Head of caudate nucleus (tissue), 42 donors: ENCODE measurements at places on chromosomes 4 and X.

DNA sequence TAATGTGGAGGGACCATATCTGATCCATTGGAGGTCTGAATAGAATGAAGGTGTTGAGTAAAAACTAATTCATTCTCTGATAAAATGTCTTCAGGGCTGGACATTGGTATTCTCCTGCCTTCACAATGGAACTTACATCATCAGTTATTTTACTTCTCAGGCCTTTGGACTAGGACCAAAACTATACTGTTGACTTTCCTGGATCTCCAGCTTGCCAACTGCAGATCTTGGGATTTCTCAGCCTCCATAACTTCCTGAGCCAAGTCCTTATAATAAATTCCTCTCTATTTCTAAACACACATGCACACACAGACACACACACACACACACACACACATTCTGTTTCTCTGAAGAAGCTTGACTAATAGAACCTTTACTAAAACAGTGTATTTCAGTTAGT, 1858.6 kb upstream of the ADGRL3 start:
- no peak for DNase-seq

DNA sequence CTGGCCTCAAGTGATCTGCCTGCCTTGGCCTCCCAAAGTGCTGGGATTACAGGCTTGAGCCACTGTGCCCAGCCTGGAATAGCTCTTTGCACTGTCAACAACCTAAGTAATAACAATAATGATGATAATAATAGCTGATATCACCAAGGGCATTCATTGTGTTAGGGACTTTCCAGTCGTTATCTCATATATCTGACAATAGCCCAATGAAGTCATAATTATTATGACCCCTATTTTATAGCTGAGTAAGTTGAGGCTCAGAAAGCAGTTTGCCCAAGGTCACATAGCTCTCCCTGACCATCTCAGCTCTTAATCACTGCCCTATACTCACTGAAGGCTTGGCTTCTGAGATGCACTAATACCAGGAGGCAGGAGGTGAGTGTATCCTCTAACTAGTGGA, 18.7 kb upstream of the MAP7D3 start:
- DNase-seq: no peak

- no peak for DNase-seq
Measured at GRCh38 chrX:8629871-8630270, 102.1 kb downstream of the ANOS1 start.

DNA sequence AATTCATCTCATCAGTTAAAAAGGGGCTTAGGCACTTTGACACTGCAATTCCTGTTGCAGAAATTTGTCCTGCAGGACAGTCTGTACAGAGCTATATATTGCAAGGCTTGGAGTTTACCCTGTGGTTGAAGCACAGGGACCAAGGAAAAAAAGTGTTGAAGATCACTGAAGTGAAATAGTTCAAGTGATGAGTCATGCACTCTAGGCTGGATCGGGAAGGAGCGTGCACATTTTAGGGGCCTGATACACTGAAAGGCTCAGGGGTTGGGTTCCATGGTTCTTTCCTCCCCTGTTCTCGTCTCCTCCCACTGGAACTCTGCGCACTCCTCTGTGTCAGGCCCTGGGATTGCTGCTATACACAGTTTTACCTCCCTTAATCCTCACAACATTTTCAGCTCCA, 104.9 kb upstream of the ARMCX2 start:
- DNase-seq: no peak

DNA sequence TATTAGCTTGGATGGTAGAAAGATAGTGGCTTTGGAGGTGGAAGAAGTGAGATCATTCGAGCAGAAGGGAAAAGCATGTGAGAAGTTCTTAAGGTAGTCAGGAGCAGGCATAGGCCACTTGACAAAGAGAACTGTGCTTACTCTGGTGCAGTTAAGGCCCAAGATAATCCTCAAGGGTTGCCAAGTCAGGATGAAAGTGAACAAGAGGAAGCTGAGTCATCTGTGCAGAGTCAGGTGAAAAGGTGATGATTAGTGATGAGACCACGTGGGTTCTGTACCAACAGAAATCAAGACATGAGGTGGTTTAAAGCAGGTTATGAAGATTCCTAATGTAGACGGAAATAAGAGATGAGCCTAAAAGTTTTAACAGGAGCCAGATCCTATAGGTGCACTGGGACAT, 369.8 kb downstream of the DTHD1 start:
- DNase-seq: no peak

DNA sequence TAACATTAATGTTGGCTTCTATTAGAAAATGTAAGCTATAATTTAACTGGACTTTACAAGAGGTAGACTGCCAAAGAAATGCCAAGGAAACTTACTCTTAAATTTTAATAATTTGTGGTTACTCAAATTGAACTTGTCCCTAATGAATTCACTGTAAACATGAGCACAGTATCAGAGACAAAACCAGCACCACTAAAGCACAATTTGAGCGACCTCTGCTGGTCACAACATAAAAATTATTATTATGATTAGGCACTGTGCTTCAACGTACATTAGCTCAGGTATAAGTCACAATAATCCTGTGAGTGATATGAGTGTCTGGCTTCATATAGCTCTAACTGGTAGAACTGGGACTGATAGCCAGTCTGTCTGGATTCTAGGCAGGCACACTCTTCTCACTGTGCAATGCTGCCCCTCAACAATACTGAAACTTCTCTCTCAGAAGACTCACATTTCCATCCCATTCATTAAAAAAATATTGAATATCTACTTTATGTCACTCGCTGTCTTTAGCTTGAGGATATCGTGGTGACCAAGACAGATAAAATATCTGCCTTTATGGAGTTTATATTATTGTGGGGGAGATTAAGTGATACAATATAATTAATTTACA, 8.0 kb downstream of the NUDT6 start:
- DNase-seq: no peak

DNA sequence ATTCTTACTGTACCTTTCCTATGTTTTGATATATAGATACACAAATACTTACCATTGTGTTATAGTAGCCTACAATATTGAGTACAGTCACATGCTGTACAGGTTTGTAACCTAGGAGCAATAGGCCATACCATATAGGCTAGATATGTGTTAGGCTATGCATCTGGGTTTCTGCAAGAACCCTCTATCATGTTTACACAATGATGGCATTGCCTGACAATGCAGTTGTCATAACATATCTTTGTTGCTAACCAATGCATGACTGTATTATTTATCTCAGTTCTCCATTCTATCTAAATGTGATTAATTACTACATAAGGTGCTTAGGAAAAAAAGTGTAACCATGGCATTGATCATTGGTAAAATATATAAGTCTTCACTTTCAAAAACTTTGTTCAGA, 10.0 kb upstream of the SPCS3 start:
- no peak for DNase-seq

DNA sequence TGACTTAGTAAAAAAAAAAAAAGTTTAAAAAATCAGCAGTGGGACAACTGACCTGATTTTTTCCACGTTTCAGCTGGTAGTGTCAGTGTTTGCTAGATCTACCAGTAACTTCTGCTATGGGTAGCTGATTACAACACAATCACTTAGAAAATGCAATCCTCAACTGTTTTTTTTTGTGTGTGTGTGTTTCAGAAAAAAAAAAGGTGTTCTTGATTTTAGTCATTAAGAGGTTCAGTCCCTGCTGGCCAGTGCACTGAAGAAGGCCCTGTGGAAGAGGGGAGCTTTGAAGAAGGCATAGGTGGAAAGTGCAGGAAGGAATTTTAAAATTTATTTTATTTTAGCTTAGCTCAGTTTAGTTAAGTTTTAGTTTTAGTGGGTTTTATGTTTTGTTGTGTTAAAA, 46.9 kb downstream of the SH2D1A start:
- no peak for DNase-seq

DNA sequence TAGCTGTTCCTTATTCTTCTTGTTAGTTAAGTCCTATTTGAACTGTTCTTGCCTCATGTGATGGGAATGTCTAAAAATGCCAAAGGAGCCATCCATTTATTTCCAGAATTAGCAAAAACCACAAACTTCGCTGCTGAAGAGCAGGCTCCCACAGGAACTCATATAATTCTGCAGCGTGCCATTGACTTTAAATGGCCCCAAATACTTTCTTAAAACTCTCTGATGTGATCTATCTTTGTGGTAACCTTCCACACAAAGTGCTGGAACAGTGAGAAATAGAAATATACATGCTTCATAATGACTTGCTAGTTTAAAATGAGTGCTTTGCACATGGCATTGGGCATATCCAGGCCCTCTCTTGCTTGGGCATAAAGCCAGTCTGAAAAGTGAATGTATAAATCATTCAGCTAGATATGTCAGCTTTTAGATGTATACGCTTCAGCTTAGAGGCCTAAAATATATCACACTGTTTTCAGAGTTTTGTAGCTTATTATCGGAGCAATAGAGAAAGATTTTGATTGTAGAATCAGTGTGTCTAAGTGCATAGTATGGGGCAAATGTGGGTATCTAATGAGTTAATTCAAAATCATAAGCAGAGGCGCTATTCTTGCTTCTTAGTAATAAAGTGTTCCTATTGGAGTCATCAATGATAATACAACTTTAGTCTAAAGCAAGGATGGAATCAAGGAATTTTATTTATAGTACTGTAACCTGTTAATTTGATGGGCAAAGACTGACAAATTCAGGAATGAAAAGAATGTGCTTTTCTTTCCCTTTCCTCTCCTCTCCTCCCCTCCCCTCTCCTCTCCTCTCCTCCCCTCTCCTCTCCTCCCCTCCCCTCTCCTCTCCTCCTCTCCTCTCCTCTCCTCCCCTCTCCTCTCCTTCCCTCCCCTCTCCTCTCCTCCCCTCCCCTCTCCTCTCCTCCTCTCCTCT, 392.2 kb upstream of the ZFP42 start:
- DNase-seq: no peak

- DNase-seq: no peak
Measured at GRCh38 chr4:177761692-177762091, 319.5 kb upstream of the AGA start.

- DNase-seq: no peak
Measured at GRCh38 chr4:128291096-128291495, 3.5 kb upstream of the PGRMC2 start.

- no peak for DNase-seq
Measured at GRCh38 chr4:4499438-4500123, 42.3 kb downstream of the STX18 start.
